ENCODE measurements at places on chromosomes 12 and 14.

DNA sequence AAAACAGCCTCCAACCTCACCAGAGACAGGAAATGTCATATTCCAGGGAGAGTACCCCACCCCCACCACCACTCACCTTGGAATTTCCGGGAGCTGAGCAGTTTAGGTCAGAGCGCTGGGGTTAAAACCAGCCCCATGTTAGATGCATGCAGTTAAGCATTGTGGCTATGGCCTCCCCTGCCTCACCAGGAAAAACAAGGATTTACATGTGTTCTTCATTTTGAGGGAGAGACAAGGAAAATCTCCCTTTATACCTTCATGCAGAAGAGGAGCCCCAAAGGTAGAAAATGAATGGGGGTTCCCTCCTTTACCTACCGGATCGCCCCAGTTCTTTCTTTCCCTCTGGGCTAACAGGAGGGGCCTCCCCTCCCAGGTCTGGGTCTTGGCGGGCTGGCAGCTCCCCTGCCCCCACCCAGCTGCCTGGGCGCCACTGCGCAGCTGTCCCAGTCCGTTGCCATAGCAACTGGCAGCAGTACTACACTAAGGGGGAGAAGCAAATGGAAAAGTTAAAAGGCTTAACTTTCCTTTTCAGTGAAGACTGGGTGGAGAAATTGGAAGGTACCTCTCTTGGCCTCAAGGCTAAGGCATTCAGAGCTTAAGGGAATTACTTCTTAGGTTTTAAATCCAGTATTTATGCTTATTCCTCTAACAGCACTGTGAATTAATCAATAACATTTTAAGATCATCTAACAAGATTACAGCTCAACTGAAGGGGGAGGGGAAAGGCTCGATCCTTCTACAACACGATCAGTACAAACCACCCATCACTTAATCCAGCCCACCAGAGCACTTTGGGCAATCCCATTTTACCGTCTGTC is 20.5 kb downstream of the CBX5 start:
- DNase-seq, result peak; percentile 96

DNA sequence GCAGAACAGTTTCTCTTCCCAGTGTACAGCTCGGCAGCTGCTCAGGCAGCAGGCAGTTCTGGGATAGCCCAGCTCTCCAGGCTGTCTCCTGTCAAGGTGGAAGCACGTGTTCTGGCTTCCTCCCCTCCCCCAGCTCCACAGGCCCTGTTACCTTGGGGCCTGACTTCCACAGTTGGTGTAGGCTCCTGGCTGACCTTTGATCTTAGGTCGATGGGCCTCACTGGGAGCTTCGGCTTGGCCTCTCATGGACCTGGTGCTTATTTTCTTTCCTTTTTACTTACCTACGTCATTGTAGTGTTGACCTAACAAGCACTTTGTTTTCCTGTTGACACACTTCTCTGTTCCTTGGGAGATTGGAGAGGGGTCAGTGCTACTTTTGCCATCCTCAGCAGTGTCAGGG is 17.0 kb downstream of the DLST start:
- no peak for DNase-seq

GRCh38 chr14:60618241-60618640 is 31.0 kb downstream of the SIX1 start:
- peak; percentile 31 for DNase-seq

DNA sequence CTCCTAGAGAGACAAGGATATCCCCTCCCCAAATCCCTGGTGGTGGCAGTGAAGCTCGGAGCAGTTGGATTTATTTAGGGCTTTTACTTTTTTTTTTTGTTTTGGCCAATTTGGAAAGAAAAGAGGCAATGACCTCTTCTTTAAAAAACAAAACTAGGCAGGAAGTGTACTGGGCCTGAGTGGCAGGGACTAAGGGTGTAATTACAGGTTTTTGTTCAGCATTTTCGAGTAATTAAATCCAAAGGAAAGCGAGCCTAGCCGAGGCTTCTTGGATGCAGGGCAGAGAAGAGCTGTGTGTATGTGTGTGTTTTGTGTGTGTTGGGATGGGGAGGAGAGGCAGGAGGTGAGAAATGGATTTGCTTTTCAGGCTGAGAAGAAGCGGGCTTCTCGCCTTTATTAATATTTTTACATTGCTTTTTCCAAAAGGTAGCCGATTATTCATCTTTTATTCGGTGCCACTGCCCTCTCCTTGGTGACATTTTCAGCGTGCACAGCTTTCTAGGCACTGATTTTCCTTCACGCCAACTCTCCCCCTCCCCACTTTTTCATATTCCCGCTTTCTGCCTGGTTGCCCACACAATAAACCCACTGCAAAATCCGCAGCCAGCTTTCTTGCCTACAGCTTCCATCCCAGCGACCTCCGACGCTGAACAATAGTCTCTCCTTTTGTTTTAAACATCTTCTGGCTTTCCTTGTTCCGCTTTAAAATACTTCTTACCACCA is 8.9 kb upstream of the IRF2BPL start:
- DNase-seq, result no peak

DNA sequence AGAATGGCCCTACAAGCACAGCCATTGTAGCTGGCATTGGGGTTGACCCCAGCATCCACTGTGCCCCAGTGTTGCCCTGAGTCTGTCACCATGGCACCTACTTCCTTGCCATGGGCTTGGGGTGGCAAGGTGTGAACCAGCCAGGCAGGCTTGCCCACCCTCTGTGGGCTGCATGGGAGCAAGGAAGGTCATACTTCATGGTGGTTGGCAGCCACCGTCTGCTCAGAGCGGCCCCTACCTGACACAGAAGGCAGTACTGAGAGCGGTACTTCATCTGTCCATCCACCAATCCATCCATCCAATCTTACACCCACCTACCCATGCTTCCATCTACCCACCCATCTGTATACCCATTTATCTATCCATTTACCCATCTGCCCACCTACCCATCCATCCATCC is 160.1 kb downstream of the KIF26A start:
- no peak for DNase-seq

DNA sequence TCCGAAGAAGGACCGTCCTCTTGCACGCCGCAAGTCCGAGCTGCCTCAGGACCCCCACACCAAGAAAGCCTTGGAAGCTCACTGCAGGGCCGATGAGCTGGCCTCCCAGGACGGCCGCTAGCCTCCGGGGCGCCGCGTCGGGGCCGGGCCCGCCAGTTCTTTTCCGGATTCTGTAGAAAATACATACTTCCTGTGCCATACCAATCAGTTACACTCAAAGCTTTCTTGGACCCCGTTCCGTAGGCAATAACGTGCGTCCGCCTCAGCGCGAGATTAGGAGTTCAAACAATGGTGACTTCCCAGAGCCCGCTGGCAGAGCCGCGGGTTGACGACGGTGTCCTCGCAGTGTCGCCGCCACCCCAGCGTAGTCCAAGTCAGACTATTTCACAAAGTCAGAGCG is 39.2 kb upstream of the DYNC1H1 start:
- DNase-seq, result no peak

DNA sequence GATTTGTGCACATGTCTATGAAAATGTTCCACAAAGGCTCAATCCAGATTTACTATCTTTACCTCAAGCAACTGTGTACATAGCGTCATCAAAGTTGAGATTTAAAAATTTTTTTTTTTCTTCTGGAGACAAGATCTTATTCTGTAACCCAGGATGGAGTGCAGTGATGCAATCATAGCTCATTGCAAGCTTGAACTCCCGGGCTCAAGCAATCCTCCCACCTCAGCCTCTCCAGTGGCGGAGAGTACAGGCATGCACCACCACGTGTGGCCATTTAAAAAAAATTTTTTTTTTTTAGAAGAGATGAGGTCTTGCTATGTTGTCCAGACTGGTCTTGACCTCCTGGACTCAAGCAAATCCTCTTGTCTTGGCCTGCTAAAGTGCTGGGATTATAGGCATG is 2.3 kb downstream of the COCH start:
- no peak for DNase-seq

DNA sequence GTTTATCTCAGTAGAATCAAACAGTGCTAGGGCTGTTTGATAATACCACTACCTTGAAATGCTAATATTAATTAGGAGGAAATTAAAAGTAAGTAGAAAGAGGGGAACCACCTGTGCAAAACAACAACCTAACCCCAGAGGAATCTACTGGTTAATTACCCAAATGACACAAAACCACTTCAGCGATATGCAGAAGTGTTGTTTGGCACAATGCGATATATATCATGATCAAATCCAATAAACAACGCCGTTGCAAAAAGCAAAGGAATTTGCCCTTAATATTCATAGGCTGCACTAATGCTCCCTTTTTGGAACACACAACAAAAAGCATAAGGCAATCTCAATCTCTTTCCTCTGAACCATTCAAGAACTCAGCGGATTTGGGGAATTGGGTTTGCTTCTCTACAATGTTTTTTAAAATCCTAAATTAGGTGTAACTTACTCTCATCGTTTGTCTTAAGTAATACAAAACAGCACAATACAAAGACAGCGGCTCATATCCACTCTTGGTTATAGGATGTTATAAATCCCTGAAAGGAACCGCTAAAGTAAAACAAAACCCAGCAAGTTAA is 1.5 kb downstream of the MAP4K5 start:
- no peak for DNase-seq

- DNase-seq, result no peak
Measured at GRCh38 chr12:107372229-107372658, 278.9 kb upstream of the CRY1 start.

DNA sequence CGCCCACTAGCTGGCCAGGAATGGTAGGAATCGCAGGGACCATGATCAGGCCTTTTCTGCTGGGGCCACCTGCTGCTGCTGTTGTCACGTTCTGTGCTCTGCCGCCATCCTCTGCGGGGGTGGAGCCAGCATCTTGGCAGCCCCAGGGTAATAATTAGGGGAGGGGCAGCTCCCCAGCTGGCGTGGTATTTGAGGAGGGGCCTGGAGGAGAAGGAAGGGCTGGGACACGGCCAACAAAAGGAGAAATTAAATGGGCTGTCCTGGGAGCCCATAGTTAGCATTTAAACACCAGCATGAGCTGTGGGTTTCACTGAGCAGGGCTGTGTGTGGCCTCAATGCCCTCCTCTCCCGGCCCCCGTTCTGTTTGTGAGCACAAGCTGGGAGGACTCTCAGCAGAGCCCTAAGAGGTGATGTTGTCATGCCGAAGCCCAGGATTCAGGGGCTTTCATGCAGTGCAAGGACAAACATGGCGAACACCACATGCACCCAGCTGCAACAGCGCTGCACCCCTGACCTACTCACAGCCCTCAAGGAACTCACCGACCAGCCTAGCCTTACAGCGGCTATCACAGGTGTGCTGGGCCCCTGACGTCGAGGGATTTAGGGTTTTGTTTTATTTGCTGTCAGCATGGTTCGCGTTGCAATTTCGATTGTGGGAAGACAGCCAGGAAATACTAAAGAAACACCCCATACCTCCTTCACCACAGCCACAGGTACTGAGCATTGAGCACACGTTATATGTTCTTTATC is 324.3 kb downstream of the CACNA1C start:
- peak; percentile 83 for DNase-seq

DNA sequence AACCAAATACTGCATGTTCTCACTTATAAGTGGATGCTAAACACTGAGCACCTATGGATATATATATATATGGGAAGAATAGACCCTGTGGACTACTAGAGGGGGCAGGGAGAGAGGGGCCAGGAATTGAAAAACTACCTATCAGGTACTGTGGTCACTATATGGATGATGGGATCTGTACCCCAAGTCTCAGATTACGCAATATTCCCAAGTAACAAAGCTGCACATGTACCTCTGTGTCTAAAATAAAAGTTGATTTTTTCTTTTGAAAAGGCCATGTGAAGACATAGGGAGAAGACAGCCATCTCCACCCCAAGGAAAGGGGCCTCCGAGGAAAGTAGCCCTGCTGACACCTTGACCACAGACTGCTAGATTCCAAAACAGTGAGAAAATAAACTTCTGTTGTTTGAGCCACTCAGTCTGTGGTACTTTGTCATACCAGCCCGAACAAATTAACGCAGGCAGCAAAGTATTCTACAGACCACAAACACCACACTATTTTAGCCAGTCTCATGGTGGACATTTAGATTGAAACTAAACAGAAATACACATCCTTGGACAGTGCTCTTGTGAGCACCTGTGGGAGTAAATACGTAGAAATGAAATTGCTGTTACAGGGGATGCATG is 197.1 kb downstream of the EFCAB11 start:
- no peak for DNase-seq

DNA sequence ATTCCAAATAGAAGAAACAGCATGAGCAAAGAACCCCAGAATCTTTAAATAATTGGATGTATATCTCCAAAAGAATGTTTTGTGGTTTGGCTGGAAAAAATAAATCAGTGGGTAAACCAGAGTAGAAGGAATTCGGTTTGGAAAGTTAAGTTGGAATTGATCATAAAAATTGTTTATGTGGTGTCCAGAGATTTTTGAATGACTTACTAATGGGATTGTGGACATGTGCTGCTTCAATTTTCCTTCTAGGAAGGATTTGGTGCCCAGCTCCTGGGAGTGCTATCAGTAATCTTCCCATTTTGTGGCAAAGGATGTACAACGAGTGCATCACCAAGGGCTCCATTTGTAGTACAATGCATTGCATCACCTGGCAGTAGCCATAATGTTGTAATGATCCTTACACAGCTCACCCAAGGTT is 224.8 kb downstream of the SLC16A7 start:
- no peak for DNase-seq

GRCh38 chr12:45789025-45789424 is 59.5 kb downstream of the ARID2 start:
- DNase-seq, result no peak

GRCh38 chr12:19694627-19695026 is 255.3 kb downstream of the AEBP2 start:
- DNase-seq, result no peak

GRCh38 chr12:110935588-110935987 is 15.2 kb upstream of the MYL2 start:
- DNase-seq, result no peak

DNA sequence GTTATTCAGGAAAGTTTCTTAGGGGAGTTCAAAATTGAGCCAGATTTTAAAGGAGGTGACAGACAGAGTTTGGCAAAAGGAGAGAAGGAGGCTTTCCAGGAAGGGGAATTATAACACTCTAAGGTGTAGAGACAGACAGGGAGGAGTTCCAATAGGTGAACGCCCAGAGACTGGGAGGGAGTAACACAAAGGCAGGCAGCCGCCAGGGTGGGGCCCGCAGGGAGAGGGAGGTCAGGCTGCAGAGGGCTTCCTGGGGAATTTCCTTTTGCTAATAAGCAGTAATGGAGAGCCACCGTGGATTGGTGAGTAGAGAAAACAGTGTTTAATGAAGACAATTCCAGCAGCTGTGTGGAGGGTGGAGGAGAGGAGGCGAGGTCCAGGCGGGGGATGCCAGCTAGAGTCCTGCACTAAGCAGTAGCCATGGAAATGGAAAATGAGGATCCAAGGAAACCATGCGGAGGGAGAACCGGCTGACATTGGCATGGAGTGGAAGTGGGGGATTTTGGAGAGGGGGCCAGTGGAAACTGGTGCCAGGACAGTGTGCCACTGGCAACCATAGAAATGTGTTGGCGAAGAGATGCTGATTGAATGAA is 22.2 kb downstream of the GRIN2B start:
- DNase-seq, result no peak

- DNase-seq, result no peak
Measured at GRCh38 chr12:98406378-98406777, 109.0 kb upstream of the TMPO start.

DNA sequence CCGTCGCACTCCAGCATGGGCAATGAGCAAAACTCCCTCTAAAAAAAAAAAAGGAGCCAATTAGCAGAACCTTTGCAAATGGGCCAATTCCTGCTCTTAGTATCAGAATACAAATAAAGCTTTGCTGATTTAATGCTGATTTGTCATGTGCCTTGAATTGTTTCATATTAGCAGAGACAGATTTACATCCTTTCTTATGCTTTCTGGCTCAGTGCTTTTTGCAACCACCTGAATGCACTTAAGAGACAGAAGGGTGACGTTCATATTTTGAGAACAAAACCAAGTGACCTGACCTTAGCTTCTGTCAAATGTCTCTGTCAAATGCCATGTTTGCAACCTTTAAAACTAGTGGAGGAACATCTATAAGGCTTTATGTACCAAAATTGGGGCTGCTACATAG is 43.8 kb upstream of the YAF2 start:
- no peak for DNase-seq
